ENCODE measurements at places on chromosomes 6 and 20.

DNA sequence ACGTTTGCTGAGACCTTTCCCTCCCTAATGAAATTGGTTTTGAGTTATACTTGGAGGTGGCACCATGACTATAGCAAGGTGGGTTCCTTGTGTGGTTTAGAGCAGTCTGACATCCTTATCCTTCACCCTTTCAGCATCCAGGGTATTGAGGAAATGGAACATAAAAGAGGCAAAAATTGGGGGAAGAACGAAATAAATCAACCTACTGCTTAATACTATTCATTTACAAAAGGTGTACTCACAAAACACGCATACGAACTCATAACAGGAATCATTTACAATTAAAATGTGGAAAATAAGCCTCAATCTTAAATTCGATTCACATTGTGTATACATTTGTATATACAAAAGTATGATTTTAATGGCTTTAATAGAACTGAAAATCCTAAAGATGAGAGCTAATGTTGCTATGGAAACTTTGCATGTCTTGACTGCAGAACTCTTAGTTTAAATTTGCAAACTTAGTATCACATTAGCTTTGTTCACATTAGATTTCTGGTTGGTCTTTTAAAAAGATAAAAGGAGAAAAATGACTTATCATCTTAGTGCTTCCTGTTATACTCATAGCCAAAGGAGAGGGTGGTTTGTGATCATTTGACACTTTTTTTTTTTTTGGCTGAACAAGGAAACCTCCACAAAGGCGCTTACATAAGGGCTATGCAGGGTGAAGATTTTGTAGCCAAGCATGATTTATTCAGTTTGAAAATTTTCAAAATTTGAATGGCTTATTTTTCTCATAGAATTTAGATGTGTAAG lies 76.1 kb upstream of the ATXN1 start:
- DNase-seq, result no peak

DNA sequence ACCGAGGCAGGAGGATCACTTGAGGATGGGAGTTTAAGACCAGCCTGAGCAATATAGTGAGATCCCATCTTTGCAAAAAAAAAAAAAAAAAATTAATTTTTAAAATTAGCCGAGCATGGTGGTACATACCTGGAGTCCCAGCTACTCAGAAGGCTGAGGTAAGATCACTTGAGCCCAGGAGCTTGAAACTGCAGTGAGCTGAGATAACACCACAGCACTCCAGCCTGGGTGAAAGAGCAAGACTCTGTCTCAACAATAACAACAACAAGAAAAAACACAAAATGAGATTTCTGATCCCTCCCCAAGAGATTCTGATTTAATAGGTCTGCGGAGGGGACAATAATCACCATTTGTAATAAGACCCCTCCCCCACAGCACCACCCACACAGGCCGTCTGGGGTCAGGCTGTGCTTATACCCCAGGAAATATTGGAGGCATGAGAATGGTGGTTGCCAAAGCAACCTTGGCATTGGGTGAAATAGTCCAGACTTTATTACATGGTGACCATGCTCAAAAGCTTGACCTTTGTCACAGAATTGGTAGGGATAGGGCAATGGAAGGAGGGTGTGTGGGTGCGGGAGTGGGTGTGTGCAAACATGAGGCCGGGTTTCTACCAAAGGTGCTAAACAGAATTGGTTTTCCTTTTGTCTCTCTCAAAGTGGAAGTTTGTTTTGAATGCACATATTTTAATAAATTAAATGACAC lies 24.4 kb upstream of the ADTRP start:
- no peak for DNase-seq

- DNase-seq, result peak; percentile 77
Observed at GRCh38 chr6:166438211-166438861, 55.6 kb upstream of the MPC1 start.

DNA sequence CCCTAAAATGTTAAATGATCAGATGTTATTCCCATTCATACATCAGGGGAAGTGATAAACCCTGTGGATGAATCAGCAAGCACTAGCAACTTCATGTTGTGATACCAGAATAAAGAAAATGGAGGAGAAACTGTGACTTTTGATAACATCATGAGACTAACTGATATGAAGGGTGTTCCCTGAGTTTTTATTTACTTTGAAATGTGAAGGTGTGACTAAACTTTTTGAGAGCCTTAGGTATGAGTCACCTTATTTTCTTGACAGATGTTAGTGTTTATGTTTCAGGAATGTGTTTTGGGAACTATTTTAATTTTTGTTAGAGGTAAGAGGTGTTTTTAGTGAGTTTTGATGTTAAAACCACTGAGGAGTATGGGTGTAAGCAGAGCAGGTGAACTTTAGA lies 4.4 kb downstream of the PARD6B start:
- DNase-seq, result no peak

DNA sequence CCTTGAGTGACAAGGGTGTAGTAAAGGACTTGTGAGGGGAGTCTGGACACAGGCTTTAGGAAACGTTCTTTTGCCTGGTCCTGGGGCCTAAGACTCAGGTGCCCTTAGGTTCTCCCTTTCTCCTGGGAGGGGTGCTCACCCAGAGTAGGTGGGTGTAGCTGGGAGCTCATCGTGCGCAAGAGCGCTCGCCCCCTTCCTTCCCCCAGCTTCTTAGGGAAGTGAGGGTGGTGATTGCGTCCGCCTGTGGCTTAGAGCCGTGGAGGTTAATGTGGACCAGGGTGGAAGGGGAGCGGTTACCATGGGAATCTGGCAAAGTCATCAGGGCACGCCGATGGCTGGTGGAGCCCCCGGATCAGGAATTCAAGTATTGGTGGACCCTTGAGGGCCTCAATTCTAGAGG lies 3.3 kb upstream of the AARS2 start:
- DNase-seq, result no peak
